Nephron progenitor cell (in vitro differentiated cells): ENCODE measurements at places on chromosomes 7 and 10.

DNA sequence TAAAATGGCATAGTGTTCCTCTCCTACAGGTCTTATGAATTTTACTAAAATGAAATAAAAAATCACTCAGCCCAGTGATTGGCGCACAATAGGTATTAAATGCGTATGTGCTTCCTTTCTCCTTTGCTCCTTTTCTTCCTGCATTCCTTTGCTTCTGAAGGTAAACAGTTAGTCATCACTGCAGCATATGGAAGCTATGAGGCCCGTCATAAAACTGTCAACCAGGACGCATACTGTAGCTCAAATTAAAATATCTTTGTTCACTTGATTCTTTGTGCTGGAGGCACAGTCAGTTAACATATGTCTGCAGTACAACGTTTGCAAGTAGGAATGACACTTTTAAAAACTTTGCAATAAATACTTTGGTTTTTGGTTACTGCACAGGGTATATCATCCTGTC is 374.7 kb downstream of the TCERG1L start:
- H3K4me1 ChIP-seq: peaks cover 7% of the 10 kb centered on the region
- DNase-seq: no peak
- H3K27ac ChIP-seq: no peak overlapping the region
- no peaks in the 10 kb centered on the region for H3K36me3 ChIP-seq
- no peak overlapping the region for H3K4me3 ChIP-seq

DNA sequence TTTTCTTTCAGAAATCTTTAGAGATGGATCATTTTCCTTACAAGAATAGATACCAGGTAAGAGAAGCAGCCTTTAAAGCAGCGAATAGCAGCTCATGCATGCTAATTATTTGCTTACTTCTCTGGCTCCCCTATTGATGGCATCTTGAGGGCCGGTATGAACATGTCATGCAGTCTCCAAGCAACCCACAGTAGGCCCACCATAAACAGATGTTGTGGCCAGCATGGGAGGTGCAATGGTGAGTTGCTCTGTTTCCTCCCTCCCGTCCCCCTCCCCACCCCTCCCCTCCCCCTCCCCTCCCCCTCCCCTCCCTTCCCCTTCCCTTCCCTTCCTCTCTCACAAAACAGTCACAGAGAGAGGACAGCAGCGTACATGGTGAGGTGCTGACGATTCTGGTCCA is 9.7 kb upstream of the ZNF273 start:
- DNase-seq: no peak
- peaks cover 48% of the 10 kb centered on the region for H3K27me3 ChIP-seq
- no peak overlapping the region for H3K4me3 ChIP-seq
- H3K27ac ChIP-seq: no peak overlapping the region
- no peaks in the 10 kb centered on the region for H3K36me3 ChIP-seq

GRCh38 chr10:20185116-20185515 is 368.9 kb downstream of the PLXDC2 start:
- H3K4me3 ChIP-seq: no peak overlapping the region
- peaks cover 12% of the 10 kb centered on the region for H3K4me1 ChIP-seq
- peaks cover 5% of the 10 kb centered on the region for H3K36me3 ChIP-seq

- H3K4me3 ChIP-seq: no peak overlapping the region
- H3K4me1 ChIP-seq: no peaks in the 10 kb centered on the region
- no peaks in the 10 kb centered on the region for H3K27me3 ChIP-seq
- no peak for DNase-seq
Observed at GRCh38 chr10:25999295-25999981, 65.4 kb downstream of the MYO3A start.

- no peak overlapping the region for H3K27ac ChIP-seq
- no peaks in the 10 kb centered on the region for H3K4me1 ChIP-seq
- H3K27me3 ChIP-seq: no peaks in the 10 kb centered on the region
- DNase-seq: no peak
- H3K4me3 ChIP-seq: no peak overlapping the region
Observed at GRCh38 chr7:41568135-41568534, 134.8 kb downstream of the INHBA start.

DNA sequence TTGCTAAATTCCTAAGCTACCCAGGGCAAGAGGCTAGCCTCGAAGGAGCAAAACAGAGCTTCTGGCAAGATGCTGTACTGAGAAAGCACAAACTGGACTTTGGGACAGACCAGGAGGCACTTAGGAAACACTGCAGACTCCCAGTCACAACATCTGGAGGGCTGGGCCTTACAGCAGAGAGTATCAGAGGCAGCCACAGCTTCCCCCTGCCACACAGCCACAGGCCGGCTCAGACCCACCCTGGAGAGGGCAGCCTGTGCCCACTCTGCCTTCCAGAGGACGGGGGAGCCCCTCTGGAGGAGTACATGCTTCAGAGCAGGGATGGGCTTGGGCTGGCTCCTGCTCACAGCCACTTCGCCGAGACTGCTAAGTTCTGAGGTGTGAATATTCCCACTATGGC is 17.4 kb downstream of the ESYT2 start:
- DNase-seq: no peak
- H3K4me1 ChIP-seq: peaks cover 60% of the 10 kb centered on the region
- no peak overlapping the region for H3K4me3 ChIP-seq
- H3K27me3 ChIP-seq: no peaks in the 10 kb centered on the region
- H3K27ac ChIP-seq: peak overlapping the region; percentile 93
